ENCODE measurements at places on chromosomes 6 and 20. TPM values are rescaled to one million over a fixed set of nuclear protein-coding genes. Genes with fewer than 3 reads are reported as not detected.

- no peaks in the 10 kb centered on the region for H3K27me3 ChIP-seq
- no peaks in the 10 kb centered on the region for H3K4me1 ChIP-seq
- H3K36me3 ChIP-seq: no peaks in the 10 kb centered on the region
- H3K4me3 ChIP-seq: no peak overlapping the region
Measured at GRCh38 chr20:10060226-10060625, 25.4 kb downstream of the ANKEF1 start.

- DNase-seq: no peak
- H3K4me3 ChIP-seq: no peak overlapping the region
- no peaks in the 10 kb centered on the region for H3K27me3 ChIP-seq
- no peak overlapping the region for H3K27ac ChIP-seq
- H3K4me1 ChIP-seq: no peaks in the 10 kb centered on the region
- H3K36me3 ChIP-seq: no peaks in the 10 kb centered on the region
Measured at GRCh38 chr6:41519745-41520699, 26.2 kb upstream of the FOXP4 start.

GRCh38 chr6:79909517-79909916, 37.8 kb downstream of the ELOVL4 start:
- no peaks in the 10 kb centered on the region for H3K36me3 ChIP-seq
- DNase-seq: no peak
- H3K4me1 ChIP-seq: no peaks in the 10 kb centered on the region

GRCh38 chr6:106885679-106886078, 88.8 kb downstream of the CD24 start:
- no peaks in the 10 kb centered on the region for H3K27me3 ChIP-seq
- no peak overlapping the region for H3K4me3 ChIP-seq
- H3K36me3 ChIP-seq: no peaks in the 10 kb centered on the region
- no peak overlapping the region for H3K27ac ChIP-seq
- H3K4me1 ChIP-seq: no peaks in the 10 kb centered on the region
- no peak for DNase-seq

The F13A1 gene
- 4.8 TPM for total RNA-seq
